Activated gamma-delta T cell treated with anti-CD3 and anti-CD28 coated beads, Interleukin-2, amount 50 U/mL, for 16 hours (primary cell): ENCODE measurements at places on chromosomes 1 and 21.

GRCh38 chr1:223706077-223706973, 6.0 kb upstream of the CAPN2 start:
- no peak for DNase-seq

- no peak for DNase-seq
Measured at GRCh38 chr1:175409938-175410337, 217.4 kb upstream of the KIAA0040 start.

DNA sequence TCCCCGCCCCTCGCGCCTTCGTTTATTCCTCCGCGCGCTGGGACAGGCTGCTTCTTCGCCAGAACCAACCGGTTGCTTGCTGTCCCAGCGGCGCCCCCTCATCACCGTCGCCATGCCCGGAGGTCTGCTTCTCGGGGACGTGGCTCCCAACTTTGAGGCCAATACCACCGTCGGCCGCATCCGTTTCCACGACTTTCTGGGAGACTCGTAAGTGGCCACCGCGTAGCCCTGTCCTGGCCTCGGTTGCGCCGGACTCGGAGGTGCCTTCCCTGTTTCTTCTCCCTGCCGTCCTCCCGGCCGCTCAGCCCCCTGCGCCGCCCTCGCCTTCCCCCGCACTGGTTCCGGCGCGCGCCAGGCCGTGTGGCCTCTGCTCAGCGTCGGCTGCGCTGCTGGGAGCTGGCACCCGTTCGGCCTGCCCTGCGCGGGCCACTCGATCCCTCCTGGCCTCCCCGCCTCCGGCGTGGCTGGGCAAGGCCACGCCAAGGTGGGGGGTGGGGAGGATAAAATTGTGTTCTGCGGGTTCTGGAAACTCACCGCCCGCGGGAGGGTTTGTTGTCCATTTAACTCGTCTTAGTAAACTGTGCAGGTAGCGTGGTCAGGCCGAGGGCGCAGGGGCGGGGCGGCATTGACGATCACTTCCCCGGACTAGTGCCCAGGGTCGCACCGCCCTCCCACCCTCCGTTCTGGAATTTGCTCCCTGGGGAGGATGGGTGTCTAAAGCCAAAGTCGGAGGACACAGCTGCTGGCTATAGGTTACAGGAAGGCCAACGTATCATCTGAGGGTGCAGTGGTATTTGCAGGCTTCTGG, at the start of gene PRDX6:
Gene PRDX6 (plus strand): TSS at position 50 of the 808 bp plus-strand sequence. CDS start 63 bp downstream, at position 113.
- no peak for DNase-seq

DNA sequence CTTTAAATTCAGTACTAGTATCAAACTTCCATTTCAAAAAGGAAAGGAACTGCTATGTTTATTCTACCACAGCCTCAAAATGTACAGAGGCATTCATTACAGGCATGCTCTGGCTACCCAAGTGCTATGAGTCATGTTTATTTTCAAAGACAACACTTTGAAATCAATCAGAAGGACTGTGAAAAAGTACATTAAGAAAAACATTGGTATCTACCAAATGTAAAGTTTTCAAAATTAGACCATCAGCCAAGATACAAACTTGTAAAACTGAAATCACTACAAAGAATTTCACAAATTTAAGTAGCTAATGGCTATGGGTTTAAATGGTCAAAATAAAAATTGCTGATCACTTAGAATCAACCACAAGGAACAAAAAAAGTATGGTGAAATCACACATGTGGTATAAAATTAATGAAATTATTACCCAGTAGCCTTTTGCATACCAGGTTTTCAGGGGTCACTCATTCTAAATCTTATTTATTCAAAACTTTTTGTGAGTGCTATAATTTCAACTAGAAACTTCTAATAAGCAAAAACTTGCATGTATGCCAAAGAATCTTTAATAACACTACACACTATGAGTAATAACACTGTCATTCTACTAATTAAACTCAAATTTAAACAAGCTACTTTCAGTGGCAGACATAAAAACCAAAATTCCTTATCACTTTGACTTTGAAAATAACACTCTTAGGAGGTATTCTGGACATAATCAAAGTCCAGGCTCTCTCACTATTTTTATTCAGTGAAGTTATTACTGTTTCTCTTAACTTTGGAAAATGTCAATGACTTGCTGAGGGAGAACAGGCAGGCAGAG, 49.2 kb downstream of the ENAH start:
- no peak for DNase-seq

DNA sequence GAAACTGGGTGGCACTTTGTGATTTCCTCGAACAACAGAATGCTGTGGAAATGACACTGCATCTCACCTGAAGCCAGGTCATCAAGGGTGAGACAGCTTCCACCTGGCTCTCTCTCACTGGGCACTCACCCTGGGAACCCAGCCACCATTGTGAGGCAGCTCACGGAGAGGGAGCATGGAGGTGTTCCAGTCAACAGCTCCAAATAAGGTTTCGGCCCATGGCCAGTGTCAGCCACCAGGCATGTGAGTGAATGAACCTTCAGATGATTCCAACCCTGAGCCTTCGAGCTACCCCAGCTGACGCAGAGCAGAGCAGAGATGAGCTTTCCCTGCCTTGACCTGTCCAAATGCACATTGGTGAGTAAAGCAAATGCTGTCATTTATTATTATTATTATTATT, 58.1 kb downstream of the SYDE2 start:
- no peak for DNase-seq

GRCh38 chr1:15038232-15039016, 115.1 kb upstream of the TMEM51 start:
- DNase-seq, result no peak

DNA sequence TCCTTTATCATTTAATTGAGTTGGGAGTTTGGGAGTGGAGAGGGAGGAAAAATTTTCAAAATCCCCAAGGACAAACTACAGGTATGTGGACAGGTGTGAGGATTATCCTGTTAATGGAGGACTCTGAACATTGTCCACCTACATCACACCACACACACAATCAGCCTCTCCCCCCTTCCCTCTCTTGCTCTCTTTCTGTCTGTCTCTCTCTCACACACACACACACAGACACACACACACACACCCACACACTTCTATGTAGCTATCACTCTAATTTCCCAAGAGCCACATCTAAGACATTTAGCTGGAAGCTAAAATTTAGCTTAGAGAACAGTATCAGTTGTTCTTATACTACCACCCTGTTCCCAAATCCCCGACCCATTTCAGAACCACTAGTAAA, 1.5 kb downstream of the S100A8 start:
- no peak for DNase-seq

GRCh38 chr1:178969226-178969987, 56.3 kb upstream of the FAM20B start:
- no peak for DNase-seq

DNA sequence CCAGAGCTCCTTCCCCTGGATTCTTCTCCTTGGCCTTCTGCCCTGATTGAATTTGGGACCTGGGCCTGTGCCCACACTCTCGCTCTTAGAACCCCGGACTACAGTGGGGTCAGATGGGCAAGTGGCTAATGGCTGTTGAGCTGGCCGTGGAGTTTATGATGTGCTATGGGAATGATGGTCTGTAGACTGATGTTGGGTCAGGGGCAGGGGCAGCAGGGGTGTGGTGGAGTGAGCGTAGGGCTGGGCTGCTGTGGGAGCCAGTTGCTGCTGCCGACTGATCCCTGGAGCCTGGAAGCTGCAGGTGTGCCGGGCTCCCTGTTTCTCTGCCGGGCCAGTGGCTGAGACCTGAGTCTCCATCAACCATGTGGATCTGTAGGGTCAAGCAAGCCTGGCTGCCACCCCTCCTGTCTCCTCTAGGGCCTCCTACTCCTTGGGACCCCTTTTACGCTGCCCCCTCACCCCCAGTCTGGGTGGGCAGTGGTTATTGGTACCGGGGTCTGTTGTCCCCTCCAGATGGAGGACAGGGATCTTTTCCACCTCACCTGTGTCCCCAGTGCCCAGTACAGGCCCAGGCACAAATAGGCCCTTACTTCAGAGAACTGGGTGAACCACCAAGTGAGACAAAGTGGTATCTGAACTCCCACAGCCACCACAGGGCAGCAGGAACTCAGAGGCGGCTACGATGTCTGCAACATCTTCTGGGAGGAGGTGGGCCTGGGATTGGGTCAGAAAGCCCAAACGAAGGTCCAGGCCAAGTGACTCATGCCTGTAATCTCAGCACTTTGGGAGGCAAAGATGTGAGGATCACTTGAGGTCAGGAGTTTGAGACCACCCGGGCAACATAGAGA, 5.1 kb downstream of the PODN start:
- no peak for DNase-seq

- DNase-seq, result no peak
Measured at GRCh38 chr1:243605604-243606003, 244.4 kb downstream of the AKT3 start.

DNA sequence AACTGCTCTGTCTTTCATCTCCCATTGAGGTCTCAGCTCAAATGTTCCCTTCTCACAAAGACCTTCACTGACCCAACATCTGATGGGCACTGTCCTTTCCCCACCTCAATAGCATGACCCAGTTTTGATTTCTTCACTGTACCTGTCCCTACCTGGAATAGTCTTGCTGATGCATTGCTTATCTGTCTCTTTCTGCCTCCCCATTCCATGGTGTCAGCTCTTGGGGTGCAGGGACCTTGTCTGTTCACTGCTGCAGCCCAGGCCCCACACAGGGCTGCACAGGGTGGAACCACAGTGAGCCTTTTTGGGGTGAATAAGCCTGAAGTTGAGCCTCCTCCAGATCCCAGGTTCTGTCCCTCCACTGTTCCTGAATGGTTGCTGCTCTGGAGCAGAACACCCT, 414.9 kb downstream of the PTPRU start:
- no peak for DNase-seq

DNA sequence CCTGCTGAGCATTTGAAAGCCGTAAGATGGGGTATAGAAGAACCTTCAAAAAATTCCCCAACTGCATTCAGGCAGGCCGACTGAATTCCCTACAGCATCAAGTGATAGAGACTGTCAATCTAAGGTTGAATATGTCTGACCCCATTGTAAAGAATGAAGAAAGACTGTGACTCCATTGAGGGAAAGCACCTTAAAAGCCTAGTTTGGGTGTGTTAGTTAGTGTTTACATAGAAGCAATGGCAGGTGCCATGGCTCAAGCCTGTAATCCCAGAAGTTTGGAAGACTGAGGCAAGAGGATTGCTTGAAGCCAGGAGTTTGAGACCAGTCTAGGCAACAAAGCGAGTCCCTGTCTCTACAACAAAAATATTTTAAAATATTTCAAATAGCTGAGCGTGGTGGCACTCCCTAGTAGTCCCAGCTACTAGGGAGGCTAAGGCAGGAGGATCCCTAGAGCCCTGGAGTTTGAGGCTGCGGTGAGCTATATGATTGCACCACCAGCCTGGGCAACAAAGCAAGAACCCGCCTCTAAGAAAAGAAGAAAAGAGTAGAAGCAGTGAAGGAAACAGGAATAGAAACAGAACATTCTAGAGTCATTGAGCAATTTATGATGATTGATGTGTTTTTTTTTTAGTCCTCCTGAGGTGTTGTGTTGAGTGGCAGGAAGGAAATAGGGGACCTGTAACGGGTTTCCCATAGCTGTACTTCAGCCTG, 15.4 kb downstream of the POLR3GL start:
- no peak for DNase-seq

- no peak for DNase-seq
Measured at GRCh38 chr21:41149199-41149598, 18.8 kb upstream of the BACE2 start.

DNA sequence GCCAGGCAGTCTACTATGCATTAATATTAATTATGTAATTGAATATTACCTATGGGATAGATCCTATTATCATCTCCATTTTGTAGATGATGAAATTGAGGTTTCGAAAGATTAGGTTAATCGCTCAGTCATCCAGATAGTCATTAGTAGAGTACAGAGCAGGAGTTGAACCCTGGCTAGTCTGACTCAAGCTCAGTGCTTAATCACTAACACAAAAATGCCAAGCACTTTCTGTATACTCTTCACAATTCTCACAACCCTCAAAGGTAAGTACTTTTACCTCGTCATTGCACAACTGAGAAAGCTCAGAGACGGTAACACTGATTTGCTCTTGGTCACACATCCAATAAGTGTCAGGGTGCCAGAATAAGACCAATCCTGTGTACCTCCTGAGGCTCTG, 280.2 kb upstream of the PLXNA2 start:
- no peak for DNase-seq

DNA sequence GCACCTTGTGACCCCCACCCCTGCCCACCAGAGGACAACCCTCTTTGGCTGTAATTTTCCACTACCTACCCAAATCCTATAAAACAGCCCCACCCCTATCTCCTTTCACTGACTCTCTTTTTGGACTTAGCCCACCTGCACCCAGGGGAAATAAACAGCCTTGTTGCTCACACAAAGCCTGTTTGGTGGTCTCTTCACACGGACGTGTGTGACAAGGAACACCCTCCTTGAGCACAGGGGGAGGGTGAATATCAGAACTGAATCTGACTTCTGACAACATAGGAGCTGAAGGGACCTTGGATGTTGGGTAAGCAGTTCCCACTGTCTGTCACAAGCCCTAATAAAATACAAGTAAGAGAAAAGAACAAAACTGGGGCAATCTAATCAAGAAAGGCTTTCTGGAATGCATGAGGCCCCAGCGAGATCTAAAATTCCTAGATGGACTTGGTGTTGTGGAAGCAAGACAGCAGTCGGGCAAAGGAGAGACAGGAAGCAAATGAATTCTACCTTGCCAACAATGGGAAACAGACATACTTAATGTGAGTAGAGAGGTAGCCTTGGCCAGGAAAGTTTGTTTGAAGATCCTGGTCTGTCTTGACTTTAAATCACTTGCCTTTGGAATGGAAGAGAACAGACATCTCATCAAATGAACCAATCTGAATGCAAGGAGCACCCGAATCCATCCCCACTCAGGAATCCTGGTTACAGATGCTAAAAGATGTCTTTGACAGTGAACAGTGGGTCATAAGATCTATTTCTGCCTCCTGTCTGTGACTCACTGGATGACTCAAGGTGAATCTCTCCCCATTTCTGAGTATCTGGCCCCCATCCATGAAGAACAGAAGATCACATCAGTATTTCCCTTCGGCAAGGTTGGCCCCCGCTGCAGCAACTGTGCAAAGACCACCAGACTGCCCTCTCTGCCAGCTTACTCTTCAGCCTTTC, 53.3 kb downstream of the OLFML3 start:
- DNase-seq, result no peak

GRCh38 chr1:51968632-51969031, 21.9 kb downstream of the RAB3B start:
- DNase-seq, result no peak

GRCh38 chr1:155463865-155464650, 98.5 kb downstream of the ASH1L start:
- no peak for DNase-seq
